ENCODE measurements at places on chromosomes 5 and 9. TPM values are rescaled to one million over a fixed set of nuclear protein-coding genes. Genes with fewer than 3 reads are reported as not detected.
A peak's percentile ranks its signal among the peaks of the same experiment; 100 is the strongest.

PTGR1 gene
- 55.6 TPM for total RNA-seq

GABRB2 gene
- 4.2 TPM for total RNA-seq

ACSL6 gene
- 0.25 TPM for total RNA-seq

GRM6 gene
- total RNA-seq = not detected

ZDHHC11B gene
- 1.4 TPM for total RNA-seq

SPAG8 gene
- total RNA-seq = 0.82 TPM

AHRR gene
- total RNA-seq = 1.9 TPM

BARHL1 gene
- total RNA-seq = not detected

CYLC2 gene
- not detected for total RNA-seq

SARDH gene
- total RNA-seq = 0.66 TPM

GRCh38 chr9:37378613-37379004, 43.9 kb upstream of the GRHPR start:
- no peak for DNase-seq

DNA sequence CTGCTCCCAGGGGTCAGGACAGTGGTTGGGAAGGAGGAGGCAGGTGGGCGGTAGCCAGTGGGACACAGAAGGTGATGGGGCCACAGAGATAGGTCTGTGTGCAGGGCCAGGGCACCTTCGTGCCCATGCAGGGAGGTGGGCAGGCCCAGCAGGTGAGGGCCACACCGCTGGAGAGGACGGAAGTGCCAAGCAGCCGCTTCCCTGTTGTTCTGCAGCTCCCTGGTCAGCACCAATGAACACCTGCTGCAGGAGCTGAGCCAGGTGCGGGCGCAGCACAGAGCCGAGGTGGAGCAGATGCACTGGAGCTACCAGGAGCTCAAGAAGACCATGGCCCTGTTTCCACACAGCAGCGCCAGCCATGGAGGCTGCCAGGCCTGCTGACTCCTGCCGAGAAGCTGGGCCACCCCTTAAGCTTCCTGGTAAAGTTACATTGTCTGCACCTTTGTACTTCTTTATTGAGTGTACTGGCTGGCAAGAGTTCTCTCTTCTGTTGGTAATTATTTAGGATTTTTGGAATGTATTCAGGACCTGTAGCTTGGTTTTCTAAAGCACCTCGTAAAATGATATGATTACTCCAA, 40.3 kb downstream of the TPPP start:
- DNase-seq = peak; percentile 13

DNA sequence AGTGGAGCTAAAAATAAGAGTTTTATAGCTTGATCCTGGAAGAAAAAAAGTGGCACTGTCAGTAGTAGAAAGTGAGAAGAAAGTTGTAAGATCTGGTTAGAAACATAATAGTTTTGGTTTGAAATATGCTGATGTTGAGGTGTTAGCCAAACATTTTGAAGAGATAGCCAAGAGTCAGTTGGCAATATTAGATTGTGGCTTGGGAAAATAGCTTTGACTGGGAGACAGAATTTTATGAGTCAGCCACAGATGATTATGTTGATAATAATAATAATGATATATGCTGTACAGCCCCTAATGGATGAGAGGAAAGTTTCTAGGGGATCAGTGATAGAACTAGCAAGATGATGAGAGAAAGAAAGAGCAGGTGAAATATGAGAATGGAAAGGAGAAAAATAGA, 12.4 kb upstream of the CDH18 start:
- no peak for DNase-seq

- DNase-seq = no peak
Measured at GRCh38 chr9:90858457-90858901, 56.9 kb downstream of the SYK start.

- peak; percentile 20 for DNase-seq
Measured at GRCh38 chr5:30040488-30041118, 1152.9 kb upstream of the CDH6 start.

DNA sequence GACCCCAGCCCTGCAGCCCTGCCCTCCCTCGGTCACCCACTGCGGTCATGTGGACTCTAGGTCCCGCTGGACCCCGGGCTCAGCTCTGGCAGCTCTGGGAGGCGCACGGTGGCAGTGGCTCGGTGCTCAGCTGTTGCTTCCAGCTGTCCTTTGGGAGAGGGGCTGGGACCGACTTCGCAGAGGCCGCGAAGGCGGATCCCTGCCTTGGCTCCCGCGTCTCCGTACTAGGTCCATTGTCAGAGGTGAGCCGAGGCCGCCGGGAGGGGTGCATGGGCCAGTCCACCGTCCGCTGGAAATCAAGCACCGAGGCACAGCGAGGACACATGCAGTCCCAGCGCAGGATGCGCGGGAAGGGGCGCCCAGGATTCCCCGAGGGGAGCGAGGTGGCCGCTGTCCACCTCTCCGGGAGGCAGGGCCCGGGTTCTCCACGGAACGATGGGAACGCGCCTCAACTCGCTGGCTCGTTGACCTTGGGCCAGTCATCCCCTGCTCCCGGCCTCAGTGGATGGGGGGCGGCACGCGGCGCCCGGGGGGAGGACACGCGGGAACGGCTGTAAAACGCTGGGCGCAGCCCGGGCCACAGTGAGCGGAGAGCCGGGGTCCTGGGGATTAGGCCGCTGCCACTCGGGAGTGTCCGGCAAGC, 732 bp downstream of the GBGT1 start:
- DNase-seq = peak; percentile 21

DNA sequence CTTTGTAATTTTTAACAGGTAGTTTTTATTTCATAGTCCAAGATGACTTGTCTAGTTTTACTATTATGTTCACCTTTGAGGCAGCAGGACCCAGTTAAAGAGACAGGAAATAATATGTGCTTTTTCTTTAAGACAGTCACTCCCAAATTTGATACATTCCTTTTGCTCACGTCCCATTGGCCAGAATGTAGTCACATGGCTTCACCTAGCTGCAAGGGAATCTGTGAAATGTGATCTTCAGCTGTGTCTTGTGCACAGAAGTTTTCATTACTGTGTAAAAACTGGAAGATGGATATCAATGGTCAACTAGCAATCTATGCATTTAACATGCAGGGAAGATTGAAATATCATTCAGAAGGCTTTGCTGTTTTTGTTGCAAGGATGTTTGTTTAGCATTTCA, 41.1 kb downstream of the XRCC4 start:
- DNase-seq = no peak

GRCh38 chr5:36496471-36496870, 109.9 kb upstream of the SLC1A3 start:
- DNase-seq = no peak

- DNase-seq = peak; percentile 38
Measured at GRCh38 chr5:131589510-131590348, 45.3 kb downstream of the RAPGEF6 start.

GRCh38 chr5:153661897-153662296, 171.4 kb downstream of the GRIA1 start:
- no peak for DNase-seq

DNA sequence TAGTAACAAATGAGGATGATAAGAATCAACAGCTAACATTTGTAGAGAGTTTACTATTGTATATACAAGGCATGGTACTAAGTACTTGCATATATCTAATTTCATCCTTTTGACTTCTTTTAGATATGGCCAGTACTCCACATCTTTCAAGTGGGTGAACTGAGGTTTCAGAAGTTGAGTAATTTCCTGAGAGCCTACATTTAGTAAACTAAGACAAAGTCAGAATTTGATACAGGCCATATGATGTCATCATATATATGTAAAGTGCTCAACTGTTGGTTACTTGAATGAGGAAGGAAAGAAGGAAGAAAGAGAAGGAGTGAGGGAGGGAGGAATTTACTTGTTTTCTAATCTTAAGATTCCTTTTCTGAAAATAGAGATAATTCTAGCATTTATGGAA, 52.8 kb downstream of the GRIA1 start:
- DNase-seq = no peak

GRCh38 chr9:131516100-131516499, 13.4 kb downstream of the POMT1 start:
- DNase-seq = no peak

DNA sequence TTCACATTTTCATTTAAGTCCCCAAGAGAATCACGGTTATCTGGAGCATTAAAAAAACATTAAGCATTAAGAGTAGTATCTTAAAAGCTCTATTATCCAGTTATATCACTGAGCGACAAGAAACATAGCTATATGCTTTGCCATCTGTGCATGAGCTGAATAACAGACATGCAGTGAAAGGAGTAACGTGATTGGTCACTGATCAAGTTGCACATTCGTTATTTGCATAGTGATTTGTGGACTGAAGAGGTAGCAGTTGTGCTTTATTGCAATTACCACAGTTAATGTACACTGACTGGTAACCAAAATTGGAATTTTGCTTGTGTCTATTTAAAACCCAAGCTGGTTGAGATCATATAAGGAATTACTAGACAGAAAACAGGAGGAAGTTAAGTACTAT, 107.4 kb downstream of the MCTP1 start:
- no peak for DNase-seq

GRCh38 chr9:111163716-111164389, 125.6 kb upstream of the LPAR1 start:
- no peak for DNase-seq

GRCh38 chr5:152259702-152260101, 145.4 kb downstream of the NMUR2 start:
- no peak for DNase-seq

DNA sequence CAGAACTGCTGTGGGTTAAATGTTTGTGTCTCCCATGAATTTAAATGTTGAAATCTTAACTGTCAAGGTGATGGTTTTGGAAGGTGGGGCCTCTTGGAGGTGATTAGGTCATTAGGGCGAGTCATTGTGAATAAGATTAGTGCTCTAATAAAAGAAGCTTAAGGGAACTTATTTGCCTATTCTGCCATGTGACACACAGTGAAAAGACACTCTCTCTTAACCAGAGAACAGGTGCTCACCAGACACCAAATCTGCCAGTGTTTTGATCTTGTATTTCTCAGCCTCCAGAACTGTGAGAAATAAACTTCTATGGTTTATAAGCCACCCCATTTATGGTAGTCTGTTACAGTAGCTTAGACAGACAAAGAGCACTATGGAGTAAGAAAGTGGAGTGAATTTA, 117.9 kb upstream of the SV2C start:
- DNase-seq = no peak

DNA sequence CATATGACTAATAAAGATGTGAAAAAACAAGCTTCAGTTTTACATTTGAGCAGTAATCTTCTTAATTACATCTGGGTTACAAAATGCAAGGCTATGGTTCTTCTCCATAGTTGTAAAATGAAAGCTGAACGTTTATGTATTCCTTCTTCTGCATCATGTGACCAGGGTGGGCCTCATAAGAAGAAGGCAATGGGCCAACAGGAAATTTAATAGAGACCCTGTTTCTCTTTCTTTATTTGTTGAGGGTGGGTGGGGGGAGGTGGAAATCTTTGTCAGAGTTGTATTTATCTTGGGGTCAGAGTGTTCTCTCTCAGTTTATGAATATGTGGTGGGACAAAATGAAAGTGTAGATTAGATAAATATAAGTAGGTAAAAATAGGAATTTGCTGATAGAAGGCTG, 418.8 kb downstream of the TLE4 start:
- DNase-seq = no peak

- no peak for DNase-seq
Measured at GRCh38 chr5:134206627-134207160, 19.2 kb downstream of the PPP2CA start.

- no peak for DNase-seq
Measured at GRCh38 chr9:129398101-129398960, 220.3 kb upstream of the IER5L start.

GRCh38 chr9:108850293-108850897, 5.4 kb downstream of the ACTL7B start:
- DNase-seq = no peak

- no peak for DNase-seq
Measured at GRCh38 chr5:91367908-91368648, 15.0 kb downstream of the ARRDC3 start.

DNA sequence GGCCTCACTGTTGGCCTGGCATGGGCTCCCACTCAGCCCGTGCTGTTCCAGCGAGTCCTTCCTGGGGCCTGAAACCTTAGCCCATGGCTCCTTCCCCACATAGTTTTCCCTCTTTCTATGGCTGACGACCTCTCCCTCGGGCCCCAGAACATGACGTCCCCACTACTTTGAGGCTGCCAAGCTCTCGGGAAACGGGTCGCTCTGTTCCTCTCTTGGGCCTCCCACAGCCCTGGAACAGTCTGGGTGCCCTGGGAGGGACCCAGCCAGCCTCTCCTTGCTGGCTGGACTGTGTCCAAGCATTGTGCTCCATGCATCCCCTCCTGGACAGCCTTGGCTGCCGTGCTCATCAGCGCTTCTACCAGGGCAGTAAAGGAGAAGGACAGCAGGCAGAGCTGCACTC, 118.3 kb downstream of the SYK start:
- no peak for DNase-seq

- DNase-seq = no peak
Measured at GRCh38 chr9:13088720-13089427, 190.6 kb downstream of the MPDZ start.

- DNase-seq = no peak
Measured at GRCh38 chr5:74556631-74557595, 83.6 kb downstream of the ENC1 start.

GRCh38 chr5:141330299-141331080, at the start of gene PCDHGA1:
PCDHGA1 (plus strand) TSS chr5:141330514.
- no peak for DNase-seq

DNA sequence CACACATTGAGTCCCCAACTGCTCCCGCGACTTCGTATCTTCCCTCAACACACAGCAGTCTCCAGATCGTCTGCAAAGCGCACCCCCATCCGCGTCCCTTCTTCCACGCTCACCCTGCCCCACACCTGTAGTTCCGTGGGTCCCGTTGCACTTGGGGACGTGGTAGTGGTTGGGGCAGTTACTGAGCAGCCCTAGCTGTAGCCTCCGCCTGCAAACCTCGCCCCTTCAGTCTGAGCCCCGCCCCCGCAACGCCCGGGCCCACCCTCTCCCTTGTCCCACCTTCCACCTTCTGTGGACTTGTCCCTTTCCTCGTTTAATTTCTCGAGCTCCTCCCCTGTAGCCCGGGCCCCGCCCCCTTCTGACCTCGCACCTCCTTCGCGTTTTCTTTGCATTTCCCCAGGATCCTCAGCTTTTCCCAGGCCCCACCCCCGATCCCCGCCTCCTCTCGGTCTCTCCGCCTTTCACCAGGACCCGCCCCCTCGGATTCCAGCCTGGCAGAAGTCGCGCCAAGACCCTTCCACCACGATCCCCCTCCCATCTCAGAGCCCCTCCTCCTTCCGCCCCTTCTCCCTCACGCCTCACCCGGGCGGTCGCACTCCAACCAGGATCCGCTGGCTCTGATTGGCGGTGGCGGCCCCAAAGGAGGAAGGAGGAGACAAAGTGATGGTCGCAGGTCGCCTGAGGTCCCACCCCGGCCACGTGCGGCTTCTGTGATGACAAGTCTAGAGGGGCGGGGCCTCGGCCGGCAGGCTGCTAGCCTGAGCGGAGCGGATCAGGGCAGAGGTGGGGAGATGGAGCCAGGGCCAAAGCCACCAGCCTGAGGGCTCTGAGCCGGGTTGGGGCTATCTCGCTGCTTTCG, at the start of gene ATOSB:
ATOSB (minus strand) TSS at position 183 of the 859 bp plus-strand sequence. CDS start 7,588 bp downstream, outside the sequence.
- peak; percentile 100 for DNase-seq
